ENCODE measurements at places on chromosomes 5 and 9.

GRCh38 chr9:120868676-120869359 lies 8.2 kb downstream of the PHF19 start:
- DNase-seq, result peak; percentile 98

DNA sequence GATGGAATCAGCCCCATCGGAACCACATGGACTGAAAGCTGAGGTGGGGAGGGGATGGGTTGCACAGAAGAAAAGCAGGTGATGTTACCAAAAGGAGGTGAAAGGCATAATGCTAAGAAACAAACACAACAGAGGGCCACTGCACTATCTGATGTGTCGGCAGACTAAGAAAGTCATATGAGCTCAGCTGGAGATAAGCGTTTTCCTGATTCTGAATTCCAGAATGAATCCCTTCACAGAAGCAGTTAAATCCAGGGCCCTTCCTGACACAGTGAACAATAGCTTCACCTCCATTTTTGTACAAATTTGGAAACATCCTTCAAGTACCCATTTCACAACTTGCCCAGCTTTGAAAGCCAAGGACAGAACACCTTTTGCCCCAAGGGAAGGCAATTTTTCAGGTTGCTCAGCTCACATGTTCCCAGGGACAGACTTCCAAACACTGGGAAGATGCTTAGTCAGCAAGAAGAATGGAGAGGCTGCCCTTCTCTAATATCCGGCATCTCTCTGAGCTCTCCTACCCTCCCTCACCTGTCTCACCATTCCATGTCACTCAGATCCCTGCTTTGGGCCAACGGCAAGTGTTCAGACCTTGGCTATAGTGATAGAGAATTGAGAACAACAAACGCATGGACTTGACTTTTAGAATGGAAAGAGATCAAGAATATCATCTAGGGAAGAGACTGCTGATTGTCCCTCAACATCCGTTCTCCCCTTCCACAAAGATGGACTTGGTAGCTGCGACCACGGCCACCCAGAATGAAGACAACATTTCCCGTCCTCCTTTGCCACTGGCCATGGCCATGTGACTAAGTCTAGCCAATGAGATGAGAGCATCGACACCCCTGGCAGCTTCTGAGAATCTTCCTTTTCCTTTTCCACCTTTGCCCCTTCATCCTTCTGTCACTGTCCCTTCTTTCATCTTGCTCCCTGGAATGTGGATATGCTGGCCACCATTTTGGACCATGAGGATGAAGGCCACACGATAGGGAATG lies 68.6 kb upstream of the IL17B start:
- DNase-seq, result no peak

GRCh38 chr5:117082977-117083376 lies 508.4 kb upstream of the SEMA6A start:
- no peak for DNase-seq

DNA sequence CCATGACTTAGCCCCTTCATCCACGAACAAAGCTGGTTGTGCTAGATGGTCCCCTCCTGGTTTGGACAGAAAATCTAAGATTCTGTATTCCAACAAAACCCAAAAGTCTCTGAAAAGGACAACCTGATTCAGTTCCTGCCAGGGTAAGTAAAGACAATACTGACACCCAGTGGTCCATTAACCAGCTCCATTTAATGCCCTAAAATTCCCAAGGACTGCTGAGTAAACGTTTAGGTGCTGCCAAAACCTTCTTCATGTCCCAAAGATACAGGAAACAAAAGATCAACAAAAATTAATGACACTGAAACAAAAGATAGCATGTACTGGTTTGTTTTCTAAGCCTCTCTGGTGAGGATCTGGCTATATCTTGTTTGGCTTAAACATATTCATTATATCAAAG lies 25.3 kb upstream of the PPP1R2B start:
- DNase-seq, result no peak

DNA sequence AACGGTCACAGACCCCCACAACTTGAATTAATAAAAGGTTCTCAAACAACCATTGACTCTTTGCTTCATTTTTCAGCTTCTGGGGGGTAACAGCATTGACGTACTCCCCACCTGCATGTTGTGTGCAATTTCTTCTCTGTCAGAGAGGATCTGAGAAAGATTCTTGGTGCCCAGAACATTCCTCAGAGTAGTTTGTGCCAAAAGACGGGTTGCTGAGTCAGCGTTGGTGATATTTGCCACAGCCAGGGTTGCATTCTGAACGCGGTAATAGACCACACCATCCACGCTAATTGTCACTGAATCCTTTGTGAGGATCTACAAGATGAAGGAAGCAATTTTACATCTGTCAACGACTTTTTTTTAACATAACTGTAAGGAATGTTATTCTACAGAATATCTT lies 21.0 kb downstream of the STOM start:
- DNase-seq, result no peak

Measured in suppressor macrophage treated with lipopolysaccharide for 1 hour (primary cell).